ENCODE measurements at places on chromosomes 2 and 18. TPM values are rescaled to one million over a fixed set of nuclear protein-coding genes. Genes with fewer than 3 reads are reported as not detected.

GRCh38 chr2:176002688-176003210, 682 bp upstream of the LNPK start:
- peaks cover 12% of the 10 kb centered on the region for H3K27me3 ChIP-seq
- DNase-seq: peak; percentile 41
- H3K4me3 ChIP-seq: peak overlapping the region; percentile 96
- peaks cover 6% of the 10 kb centered on the region for H3K36me3 ChIP-seq

DNA sequence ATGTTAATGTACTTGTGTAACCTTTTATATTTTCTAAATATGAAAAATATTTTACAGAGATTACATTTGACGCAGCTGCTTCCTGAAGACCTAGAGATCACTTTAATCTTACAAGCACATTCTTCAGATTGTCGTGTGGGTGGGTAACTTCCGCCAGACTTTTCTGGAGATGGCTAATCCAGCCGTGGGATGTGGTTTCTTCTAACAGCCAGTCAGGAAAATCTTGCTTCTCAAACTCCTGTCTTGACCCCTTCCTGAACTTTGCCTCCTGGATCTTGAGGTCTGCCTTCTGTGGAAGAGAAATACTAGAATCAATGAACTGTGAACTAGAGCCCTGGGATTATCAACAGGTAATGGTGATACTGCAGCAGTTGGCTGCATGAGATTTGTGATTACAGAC, 401.6 kb upstream of the TNP1 start:
- no peak overlapping the region for H3K4me3 ChIP-seq
- no peaks in the 10 kb centered on the region for H3K36me3 ChIP-seq
- no peaks in the 10 kb centered on the region for H3K4me1 ChIP-seq

DNA sequence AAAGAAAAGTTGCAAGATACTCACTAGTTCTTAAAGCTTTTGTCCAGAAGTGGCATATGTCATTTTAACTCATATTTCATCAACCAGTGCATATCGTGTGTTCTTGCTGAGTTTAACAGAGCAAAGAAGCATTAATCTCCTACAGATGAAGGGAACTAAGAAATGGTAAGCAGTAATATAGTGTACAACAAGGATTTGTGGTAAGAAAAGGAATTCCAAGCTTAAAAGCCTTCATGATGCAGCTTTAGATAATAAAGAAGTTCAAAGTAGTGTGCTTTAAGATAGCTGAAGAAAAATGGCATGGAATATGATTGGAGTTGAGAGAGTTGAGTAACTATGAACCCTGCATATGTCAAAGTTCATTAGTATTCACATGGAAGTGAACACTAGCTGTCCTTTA, 649.8 kb upstream of the FSHR start:
- no peak overlapping the region for H3K27ac ChIP-seq
- H3K4me3 ChIP-seq: no peak overlapping the region
- H3K27me3 ChIP-seq: no peaks in the 10 kb centered on the region
- no peaks in the 10 kb centered on the region for H3K36me3 ChIP-seq

SLC40A1 gene
- total RNA-seq: 1.3 TPM
